ENCODE measurements at places on chromosomes 1 and 21.

- no peak for DNase-seq
These were observed 500.6 kb downstream of the LTN1 start for GRCh38 chr21:28492127-28492526.

DNA sequence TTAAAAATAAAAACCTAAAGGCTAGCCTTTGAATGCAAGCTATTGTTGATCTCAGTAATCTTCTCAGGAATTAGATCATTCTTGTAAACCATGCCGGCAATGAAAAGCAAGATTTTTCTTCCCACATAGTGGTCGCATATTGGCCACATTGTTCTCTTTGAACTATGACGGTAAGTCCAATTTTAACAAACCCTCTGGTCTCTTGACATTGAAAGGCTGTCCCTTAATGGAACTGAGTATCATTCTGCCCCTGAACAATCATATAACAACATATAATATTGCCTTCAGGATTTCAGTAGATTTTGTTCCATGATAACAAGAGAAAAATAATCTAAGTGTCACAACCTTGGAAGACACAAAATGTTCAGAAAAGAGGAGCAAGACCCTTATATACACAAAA, 1.3 kb downstream of the TNNI3K start:
- DNase-seq: no peak

DNA sequence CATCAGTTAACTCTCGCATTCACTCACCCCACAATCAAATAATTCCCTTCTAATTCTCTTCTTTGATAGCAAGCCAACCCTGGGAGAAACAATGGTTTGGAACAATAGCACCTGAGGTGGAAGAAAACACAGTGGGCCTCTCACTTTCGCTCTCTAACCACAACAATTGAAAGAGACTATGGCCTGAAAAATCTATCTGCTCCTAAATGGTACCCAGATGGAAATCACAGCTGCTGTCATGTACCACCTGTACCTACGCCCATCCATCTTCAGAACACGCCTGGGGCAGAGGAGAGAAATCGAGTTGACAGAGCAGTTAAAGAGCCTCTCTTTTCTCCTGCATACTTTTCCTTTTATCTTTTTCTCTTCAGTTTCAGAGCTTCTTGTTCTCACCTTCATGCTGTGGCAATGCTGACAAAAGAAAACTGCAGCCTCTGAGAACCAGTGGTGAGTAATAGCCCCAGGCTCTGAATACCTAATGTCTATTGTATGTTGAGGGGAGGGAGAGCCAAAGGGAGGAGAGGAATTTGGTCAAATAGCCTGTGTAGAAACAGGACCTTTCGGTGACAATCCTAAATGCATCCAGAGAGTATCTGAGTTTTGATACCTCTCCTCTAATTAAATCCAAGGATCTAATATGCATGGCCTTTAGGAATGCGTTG, 57.7 kb downstream of the ZC3H11B start:
- DNase-seq: no peak

DNA sequence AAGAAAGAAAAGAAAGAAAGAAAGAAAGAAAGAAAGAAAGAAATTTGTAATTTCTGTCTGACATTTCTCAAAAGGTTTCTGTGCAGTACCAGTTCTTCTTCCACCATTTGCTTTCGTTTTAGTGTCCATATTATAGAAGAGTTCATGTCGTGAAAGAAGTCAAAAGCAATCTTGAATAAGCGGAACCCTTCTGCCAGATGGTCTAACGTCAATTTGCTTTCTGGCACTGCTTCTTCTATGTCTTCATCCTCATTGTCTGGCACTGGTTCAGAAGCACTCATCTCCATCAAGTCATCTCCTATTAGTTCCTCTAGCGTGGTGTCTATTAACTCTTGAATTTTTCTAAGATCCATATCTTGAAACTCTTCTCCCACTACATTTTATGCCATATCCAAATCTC, 170.0 kb upstream of the KCTD3 start:
- no peak for DNase-seq

DNA sequence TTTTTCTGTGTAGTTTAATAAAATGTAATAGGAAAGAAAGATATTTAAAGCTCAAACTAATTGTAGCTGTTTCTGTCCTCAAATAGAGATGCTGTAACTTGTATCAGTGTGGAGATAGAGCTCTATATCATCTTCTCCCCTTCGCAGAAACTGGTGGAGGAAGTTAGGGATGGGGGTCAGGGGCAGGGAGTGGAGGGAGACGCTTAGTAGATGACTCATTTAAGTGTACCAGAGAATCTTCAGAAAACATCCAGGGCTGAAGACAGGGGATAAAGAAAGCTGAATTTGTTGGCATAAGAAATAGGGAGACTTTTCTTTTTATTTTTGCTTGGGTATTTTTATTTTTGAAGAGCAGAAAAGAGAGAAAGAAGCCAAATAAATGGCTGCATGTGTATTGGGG, 282.6 kb upstream of the DPYD start:
- DNase-seq: no peak

DNA sequence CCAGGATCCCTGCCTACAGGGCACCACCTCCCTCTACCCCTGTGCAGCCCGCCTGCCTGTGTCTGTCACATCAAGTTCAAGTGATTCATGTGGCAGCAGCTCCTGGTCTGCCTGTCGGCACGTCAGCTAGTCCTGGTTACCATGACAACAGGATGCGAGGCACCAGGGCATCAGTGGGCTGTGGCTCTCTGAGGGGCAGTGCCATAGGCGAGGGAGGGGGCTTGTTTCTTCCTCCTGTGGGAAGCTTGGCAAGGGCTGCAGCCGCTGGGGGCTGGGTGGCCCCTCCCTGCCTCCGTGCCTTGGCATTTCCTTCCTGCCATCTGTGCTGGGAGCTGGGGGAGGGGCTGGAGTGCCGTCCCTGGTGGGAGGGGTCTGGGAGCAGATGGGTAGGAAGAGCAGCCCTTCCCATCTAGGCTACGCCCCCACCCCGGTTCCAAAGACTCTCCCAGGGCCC, 43.1 kb downstream of the FOXO6 start:
- no peak for DNase-seq

DNA sequence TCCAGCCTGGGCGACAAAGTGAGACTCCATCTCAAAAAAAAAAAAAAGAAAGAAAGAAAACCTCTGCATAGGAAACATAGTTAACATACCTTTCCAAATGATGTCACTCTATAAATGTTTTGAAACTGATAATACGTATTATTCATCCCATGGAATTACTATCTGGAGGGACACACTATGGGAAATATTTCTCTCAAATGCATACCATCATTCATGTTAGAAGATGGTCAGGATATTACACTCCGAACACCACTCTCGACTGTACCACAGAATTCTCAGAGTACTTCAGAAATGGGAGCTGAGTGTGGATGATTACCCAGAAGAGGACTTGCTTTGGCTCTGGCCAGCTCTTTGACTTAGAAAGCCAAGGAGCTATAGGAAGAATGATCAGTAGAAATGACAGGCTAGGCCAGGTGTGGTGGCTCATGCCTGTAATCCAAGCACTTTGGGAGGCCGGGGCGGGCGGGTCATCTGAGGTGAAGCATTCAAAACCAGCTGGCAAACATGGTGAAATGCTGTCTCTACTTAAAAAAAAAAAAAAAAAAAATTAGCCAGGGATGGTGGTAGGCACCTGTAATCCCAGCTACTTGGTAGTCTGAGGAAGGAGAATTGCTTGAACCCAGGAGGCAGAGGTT, 5.2 kb upstream of the LIN28A start:
- peak; percentile 69 for DNase-seq

GRCh38 chr1:171901245-171901644, 59.9 kb downstream of the DNM3 start:
- DNase-seq: no peak

DNA sequence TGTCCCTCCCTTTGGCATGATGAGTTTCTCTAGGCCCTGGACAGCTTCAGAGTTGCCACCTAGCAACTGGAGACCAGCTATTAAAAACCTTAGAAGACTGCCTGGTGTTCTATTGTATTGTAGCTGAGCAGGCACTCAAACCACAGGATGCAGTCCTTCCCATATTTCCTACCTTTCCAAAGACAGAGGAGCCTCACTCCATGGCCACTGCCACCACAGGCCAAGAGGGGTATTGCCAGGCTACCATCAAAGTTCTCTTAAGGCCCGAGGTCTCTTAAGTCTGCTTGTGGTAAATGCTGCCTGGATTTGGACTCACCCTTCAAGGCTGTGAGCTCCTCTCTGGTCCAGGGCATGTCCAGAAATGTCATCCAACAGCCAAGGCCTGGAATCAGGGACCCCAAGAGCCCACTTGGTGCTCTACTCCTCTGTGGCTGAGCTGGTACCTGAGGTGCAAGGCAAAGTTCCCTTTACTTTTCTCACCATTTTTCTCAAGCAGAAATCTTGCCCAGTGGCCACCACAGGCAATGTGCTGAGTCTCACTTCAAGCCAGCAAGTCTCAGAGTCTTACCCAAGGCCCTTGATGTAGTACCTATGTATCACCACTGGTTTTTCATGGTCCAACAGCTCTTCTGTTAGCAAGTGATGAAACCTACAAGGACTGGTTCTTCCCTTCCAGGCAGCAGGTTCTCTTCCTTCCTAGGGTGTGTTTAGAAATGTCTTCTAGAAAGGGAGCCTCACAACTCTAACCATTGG, 269.4 kb downstream of the AMY1C start:
- DNase-seq: no peak

- no peak for DNase-seq
These were observed 127.8 kb downstream of the RGS7 start for GRCh38 chr1:241229216-241229615.

DNA sequence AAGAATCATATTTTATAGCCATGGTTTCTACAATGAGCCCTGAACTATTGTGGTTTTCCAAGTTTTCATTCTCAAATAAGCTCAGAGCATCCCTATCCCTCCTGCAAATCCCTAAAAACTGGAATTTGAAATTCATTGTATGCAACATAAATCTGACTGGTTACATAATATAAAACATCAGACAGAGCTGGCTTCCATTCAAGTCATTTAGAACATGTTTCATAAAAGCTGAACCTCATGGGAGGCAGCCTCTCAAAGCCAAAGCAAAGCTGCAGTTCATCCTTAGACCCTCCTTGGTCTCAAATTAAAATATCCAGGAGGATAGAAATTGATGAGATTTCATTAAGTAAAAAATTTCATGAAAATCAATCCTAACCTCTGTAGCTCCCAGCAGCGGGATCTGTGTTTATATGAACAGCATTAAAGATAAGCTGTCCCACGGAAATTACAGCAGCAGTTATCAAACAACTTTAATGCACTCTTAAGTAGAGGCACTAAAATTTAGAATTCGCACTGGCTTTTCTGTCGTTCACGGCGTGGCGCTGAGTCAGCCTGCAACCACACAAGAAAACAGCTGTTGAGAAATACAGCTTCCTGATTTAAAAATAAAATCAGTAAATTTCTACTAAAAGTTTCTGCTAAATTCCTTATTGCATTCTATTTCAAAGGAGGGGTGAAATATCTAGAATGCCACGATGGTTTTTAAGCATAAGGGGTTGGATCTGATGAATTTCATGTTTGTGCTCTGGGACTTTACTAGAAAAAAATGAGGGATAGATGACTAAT, 99.9 kb upstream of the TIAM1 start:
- DNase-seq: peak; percentile 23

GRCh38 chr1:164633997-164634396, 75.0 kb downstream of the PBX1 start:
- DNase-seq: no peak

GRCh38 chr1:206715552-206716158, 30.9 kb downstream of the MAPKAPK2 start:
- DNase-seq: no peak

DNA sequence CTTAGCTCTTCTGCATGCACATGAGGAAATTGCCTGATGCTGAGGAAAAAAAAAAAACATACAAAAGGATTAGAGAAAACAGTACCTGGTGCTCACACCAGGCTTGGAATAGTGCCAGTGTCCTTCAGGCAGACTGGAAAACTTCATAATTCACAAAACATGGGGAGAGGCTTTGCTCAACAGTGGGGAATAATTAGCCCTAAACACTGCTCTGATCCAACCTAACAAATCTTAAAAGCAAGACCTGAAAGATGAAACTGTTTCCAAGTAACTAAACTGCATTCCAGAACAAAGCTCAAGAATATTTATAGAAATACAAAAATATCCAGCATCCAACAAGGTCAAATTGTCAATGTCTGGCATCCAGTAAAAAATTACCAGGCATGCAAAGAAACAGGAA, 124.8 kb downstream of the AK5 start:
- no peak for DNase-seq

DNA sequence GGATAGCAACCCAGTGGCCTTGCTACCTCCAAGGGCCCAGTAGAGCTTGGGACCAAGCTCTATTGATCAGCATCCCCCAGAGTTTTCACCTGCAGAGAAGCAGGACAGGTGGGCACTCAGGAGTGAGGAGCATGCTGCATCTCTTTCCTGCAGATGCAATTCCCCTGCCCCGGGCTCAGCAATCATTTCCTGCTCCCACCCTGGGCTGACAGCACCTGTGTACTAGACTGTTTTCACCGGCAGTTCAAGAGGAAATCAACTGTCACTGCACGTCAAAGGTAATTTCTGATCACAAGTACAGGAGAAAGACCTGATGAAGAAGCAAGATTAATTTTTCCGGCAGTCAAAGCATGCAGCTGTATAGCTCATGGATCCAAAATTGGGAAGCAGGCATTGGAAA, 8.8 kb upstream of the NT5C1A start:
- no peak for DNase-seq

GRCh38 chr1:4380564-4381168, 273.7 kb upstream of the AJAP1 start:
- no peak for DNase-seq

DNA sequence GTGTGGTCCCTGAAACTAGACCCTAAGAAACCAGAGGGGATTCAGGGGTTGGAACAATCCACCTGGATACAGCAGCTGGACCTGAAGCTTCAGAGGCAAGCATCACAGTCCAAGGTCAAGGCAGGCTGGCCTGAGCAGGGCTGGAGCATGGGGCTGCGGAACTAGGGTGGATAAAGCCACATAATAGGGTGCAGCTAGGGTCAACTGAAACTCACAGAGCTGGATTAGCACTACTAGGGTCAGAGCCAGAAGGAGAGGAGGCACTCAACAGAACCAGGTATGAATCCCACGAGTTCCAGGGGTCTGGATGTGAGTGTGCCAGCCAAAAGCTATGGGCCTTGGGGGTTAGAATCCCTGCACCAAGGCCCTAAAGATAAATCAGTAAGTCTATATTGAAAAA, 231.0 kb upstream of the KIAA0040 start:
- no peak for DNase-seq

GRCh38 chr1:87274851-87275250, 53.8 kb upstream of the LMO4 start:
- DNase-seq: no peak

DNA sequence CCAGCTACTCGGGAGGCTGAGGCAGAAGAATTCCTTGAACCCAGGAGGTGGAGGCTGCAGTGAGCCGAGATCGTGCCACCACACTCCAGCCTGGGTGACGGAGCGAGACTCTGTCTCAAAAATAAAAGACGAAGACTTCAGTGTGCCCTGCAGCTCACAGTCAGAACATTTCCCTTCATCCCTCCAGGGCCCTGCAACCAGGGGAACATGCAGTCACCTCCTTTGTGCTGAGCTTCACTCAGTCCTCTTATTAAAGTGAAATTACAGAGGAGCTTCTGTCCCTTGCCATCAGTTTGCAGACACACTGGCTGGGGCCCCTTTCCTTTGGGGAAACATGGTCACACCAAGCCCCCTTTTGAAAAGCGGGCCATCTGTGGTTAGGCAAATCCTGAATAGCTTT, 24.2 kb downstream of the FHAD1 start:
- DNase-seq: no peak
